Inflammatory macrophage treated with lipopolysaccharide for 1 hour (primary cell): ENCODE measurements at places on chromosomes 12 and 14.

DNA sequence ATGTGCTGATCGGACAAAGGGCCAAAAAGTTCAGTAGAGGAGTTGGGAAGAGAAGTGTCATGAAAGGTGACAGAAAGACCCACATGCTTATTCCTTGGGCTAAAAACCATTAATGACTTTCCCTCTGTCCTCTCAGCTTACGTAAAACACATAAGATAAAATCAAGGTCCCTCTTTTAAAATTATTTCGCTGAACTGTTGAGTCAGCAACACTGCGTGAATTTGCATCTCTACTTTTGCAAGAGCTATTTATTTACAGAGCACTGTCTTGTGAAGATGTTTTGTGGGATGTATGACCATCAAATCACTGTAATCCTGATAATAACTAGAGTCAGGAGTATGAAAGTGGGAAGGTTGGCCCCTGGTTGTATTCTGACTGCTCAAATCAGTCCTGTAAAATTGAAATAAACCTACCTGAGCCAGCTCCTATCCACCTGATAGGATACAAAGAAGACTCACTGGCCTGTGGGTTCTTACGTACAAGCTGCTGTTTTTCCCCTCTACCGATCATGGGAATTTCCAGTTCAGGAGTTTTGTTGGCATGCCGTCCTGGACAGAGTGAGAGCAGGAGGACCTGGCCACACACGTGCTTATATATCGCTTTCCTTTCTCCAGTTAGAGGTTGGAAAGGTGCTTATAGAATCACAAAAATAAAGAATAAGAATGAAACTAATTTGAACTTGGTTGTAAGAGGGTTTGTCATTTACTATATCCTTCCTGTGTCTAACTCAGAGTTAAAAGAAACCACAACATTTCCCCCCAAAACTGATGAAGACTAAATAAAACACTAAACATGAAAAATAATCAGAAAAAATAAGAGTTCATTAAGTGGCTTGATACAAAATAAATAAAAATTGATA, 42.9 kb downstream of the IFNG-AS1 start:
- no peak for DNase-seq

- DNase-seq, result no peak
These were observed 105.8 kb downstream of the KCNC2 start for GRCh38 chr12:75103822-75104221.

GRCh38 chr12:71152851-71153250, 4.9 kb downstream of the TSPAN8 start:
- DNase-seq, result no peak

- no peak for DNase-seq
These were observed 1097.3 kb upstream of the FLRT2 start for GRCh38 chr14:84432676-84433075.

GRCh38 chr12:105850103-105850968, 288.4 kb downstream of the NUAK1 start:
- no peak for DNase-seq

GRCh38 chr14:89757313-89757939, 197.1 kb downstream of the EFCAB11 start:
- DNase-seq, result no peak

- DNase-seq, result no peak
These were observed 126.6 kb downstream of the KSR2 start for GRCh38 chr12:117842220-117842619.

DNA sequence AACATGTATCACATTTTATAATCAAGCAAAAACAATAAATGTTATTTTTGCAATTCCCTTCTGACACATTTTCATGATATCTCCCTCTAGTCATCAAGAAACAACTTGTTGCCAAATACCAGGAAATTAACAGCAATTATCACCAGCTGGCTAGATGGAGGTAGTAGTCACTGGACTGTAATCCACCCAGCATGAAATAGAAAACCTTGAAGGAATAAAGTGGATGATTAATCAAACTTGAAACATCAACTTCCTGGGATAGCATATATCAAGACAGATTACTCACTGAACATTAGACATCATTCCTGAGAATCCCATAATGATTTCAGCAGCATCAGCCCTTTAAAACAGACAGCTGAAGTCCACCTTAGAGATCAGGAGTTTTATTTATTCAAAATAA, 259.0 kb downstream of the CCDC59 start:
- DNase-seq, result no peak

- DNase-seq, result no peak
These were observed 211.8 kb downstream of the PPM1H start for GRCh38 chr12:62722971-62723680.

- no peak for DNase-seq
These were observed 4.4 kb downstream of the IPO8 start for GRCh38 chr12:30691122-30691879.

DNA sequence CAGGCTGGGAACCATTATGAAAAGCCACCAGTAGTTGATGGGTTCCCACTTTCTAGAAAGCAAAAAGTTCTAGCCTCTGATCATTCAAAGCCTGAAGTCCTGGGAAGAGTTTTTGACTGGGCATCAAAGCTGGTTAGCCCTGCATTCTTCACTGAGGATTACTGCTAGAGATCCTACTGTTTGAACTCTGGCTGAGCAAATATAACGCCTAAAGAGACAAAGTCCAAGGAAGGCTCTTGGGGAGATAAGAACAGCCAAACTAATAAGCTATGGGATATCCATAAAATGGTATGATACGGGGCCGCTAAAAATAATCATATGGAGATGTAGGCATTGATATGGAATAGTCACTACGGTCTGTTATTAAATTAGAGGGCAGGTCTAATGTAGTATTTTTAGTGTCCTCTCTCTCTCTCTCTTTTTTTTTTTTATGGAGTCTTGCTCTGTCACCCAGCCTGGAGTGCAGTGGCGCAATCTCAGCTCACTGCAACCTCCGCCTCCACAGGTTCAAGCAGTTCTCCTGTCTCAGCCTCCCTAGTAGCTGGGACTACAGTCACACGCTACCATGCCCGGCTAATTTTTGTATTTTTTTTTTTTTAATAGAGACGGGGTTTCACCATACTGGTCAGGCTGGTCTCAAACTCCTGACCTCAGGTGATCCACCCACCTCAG, 35.5 kb downstream of the PLXNC1 start:
- DNase-seq, result no peak

DNA sequence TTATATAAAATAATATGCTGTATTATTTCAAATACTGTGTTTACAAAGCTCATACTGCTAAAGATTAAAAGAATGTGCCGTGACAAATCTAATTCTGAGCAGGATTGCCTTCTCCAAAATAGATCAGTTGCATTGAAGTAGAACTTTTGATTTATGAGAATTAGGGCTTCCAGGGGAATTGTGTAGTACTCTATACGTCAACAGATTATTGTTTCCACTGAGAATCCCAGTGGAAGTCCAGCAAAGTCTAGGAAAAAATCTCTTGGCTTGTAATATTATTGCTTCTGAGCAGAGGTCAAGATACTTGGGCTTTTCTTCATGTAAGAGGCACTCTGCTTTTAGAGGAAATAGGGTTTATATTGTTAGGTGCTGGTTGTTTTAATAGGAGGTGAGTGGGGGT, 133.9 kb downstream of the TRHDE start:
- no peak for DNase-seq

DNA sequence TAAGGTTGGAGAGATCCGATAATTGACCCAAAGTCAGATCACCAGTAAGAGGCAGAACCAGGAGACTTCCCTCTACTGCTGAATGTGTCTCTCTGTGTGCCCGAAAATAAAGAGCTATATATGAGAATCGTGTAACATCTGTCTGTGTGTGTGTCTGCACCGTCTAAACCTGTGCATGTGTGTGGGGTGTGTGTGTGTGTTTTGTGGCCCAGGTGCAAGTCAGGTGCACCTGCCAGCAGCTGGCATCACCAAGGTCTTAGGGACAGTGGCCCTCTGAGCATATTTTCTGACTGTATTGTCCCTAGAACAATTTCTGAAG, 24.7 kb upstream of the KRT78 start:
- DNase-seq, result no peak

DNA sequence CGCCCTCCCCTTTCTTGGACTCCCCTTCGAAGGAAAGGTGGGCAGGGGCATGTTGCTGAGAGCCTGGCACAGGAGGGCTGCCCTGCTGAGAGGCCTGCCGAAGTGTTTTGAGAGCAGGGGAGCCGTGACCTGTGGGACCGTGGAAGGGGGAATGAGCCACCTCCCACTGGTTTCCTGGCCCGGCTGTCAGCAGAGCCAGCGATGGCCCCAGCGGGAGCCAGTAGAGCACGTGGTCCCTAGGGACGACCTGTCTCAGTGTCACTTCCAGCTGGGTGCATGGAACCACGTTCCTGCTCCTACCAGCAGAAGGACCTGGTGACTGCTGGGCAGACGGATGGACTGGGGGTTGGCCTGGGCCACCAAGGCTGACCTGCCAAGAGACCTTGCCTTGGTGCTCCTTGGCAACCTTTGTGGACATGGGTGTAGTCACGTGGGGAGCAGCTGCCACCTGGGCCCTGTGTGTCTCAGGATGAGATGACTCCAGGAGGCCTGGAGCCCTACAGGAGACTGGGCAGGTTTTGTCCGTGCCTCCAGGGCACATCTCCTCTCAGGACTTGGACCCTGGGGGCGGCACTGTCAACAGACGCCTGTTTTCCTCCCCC, 34.6 kb downstream of the BEGAIN start:
- DNase-seq, result no peak

DNA sequence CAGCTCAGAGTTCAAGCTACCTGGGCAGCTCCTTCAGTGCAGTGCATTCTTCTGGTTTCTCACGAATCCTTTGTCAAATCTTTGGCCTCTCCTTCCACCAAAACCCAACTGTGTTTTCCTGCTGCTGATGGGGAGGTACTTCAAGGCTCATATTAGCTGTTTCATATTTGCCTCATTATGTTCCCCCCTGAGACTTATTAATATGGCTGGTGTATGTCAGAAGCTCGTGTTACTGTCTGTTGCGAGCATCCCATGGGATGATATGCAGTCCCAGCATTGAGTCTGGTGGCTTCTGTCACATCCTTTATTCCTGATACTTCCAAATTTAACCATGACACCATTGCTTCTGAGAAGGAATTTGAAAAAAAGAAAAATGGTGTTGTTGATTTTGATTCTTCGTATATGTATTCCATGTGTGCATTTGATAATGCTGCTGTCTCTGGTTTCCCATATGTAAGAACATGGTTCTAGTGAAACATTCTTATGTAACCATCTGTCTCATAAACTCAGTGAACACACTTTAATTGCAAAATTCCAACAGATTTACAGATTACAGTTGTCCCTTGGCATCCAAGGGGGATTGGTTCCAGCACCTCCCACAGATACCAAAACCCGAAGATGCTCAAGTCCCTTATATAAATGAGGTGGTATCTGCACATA, 149.1 kb downstream of the KICS2 start:
- no peak for DNase-seq

DNA sequence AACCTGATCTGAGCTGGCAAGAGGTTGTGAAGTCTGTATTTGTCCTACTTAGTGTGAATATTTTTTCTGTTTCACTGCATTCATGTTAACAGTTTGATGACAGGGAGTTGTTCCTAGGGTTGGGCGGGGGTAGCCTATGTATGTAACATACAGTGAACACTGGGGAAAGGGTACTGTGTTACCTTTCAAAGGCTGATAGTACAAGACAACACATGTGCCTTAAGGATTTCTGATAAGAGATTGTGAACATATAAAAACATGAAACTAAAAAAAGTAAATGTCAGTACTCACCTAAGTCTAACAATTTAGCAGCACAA, 30.5 kb upstream of the GRIP1 start:
- DNase-seq, result no peak

GRCh38 chr12:122855928-122856831, 20.9 kb downstream of the HIP1R start:
- DNase-seq, result no peak

DNA sequence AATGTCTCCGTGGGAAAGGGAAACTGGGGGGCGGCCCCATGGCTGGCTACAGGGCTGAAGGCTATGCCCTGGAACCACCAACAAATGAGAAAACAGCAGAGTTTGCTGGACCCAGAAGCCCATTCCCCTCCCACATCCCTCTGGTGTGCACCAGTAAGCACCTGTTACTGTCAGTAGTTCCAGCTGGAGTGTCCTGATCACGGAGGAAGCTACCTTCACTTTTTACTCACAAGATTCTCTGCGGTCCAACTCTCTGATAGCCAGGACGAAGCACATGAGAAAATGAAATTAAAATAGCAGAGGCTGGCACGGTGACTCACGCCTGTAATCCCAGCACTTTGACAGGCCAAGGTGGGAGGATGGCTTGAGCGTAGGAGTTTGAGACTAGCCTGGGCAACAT, 22.7 kb upstream of the MEG3 start:
- DNase-seq, result no peak

GRCh38 chr14:51084962-51085361, 9.9 kb downstream of the TRIM9 start:
- DNase-seq, result no peak

DNA sequence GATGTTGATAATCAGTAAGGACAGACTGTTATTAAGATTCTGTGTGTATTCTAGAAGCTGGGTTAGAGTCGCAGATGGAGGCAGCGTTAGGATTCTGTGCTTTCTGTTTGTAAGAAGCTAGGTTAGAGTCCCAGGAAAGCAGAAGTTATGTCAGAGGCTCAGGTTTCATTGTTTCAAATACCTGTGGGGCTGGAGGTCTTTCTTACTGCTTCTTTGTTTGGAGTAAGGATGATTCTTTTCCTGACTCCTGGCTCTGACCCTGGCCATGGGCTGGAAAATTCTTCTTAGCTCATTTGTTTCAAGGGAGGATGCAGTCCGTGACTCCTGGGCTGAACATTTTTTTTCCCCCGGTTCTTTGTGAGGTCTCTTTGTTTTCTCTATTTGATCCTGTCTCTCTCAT, 5.2 kb downstream of the MUCL1 start:
- no peak for DNase-seq

DNA sequence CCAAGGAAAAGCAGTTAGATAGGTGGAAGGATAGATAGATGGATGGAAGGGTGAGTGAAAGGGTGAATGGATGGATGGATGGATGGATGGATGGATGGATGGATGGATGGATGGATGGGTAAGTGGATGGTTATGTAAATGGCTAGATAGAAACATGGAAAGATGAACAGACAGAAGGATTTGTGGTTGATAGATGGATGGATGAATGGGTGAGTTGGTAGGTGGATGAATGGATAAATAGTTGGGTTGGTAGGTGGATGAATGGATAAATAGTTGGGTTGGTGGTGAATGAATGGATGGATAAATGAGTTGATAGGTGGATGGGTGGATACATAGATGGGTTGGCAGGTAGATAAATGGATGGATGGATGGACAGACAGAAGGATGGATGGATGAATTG, 30.3 kb upstream of the FAM222A start:
- DNase-seq, result no peak

DNA sequence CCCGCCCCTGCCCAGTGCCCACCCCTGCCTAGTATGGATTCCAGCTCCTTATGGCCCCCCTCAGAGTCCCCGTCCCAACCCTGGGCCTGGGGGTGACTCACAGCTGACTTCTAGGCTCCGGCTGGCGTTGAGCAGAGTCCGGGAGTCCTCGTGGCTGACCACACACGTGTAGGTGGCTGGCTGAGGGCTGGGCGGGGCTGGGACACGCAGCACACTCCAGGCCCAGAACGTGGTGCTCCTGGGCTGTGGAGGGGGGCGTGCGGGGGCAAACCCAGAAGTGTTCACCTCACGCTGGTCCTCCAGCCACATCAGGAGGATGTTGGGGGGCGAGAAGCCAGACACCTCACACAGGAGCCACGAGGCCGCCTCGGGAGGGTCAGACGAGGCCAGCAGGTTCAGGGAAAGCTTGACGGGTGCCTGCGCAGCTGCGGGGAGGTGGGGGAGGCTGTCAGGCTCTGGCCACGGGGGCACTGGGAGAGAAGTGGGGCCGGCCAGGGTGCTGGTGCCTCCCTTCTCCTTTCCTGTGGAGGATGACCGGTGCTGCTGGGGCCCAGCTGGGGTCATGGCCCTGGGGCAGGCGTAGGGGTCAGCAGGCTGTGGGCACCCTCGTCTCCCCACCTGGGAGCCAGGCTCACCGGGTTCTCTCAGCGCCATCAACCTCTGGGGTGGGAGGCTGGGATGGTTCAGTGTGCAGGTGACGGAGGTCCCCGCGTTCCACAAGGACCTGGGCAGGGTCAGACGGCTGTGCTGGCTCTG, 314.1 kb downstream of the TMEM121 start:
- no peak for DNase-seq
